ENCODE measurements at places on chromosomes 12 and 14.

GRCh38 chr14:63398952-63399351, 80.2 kb upstream of the GPHB5 start:
- no peak for DNase-seq

DNA sequence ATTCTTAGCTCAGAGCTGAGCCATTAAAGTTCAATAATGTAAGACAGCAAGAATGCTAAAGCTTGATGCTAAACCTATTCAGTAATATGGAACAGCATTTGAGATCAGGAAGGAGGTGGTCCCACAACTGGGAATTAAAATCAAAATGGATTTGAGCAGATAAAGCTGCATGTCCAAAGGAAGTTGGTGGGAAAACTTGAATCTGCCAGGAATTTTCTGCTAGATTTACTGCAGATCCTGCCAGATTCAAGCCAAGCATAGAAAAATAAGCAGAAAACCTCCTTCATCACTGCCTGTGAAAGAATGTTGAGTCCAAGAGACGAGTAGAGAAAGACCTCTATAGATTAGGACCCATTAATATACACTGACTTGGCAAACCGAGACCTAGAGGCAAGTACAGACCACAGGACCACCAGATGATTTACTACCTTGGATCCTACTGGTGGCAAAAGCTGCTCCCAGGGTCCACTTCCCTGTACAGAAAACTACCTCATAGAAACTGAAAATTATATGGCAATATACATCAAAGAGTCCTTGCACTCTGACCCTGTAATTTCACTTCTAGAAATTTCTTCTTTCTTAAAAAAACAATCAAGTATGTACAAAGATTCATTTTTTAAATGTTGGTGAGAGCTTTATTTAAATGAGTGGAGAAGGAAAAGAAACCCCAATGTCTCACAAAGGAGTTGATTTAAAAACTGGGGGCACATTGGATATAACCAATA, 263.2 kb downstream of the DAD1 start:
- no peak for DNase-seq

GRCh38 chr14:95192311-95192710, 35.0 kb upstream of the DICER1 start:
- no peak for DNase-seq

- no peak for DNase-seq
These were observed 74.7 kb downstream of the ITPK1 start for GRCh38 chr14:93040982-93041381.

GRCh38 chr14:52077256-52077979, 8.6 kb upstream of the NID2 start:
- DNase-seq: no peak

- no peak for DNase-seq
These were observed 62.2 kb downstream of the EMP1 start for GRCh38 chr12:13258717-13259119.

- no peak for DNase-seq
These were observed 114.6 kb downstream of the TMEM132C start for GRCh38 chr12:128381541-128381940.

GRCh38 chr14:76984787-76985375, 43.6 kb downstream of the IRF2BPL start:
- DNase-seq: no peak

- DNase-seq: no peak
These were observed 273.9 kb downstream of the ZFP36L1 start for GRCh38 chr14:68518761-68519670.

All from fibroblast of skin of right quadriceps (primary cell).